ENCODE measurements at places on chromosomes 4 and X.

DNA sequence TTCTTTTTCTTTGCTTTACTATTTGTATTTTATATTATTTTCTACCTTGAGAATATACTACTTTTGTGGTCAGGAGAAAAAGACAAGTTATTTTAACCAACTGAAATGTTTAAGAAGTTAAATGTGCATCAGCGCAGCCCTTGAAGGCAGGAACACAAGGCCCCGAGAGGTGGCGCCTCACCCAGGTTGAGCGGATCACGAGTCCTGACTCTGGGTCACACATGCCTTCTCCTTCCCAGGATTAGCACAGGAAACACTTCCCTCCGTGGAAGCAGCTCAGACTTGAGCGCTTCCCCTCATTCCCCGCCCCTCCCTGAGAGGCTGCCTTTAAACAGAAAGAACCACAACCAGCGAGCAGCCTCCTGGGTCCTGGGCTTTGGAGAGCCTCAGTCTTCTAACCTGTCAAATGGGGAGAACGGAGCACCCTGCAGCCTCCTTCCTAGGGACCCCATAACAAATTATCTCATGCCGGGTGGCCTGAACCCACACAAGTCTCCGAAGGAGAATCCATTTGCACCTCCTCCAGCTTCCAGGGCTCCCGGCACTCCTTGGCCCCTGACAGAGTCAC, 217.6 kb downstream of the AFAP1 start:
- DNase-seq, result no peak
- H3K4me1 ChIP-seq, result no peaks in the 10 kb centered on the region
- H3K27me3 ChIP-seq, result peaks cover 40% of the 10 kb centered on the region
- H3K4me3 ChIP-seq, result no peak overlapping the region
- no peaks in the 10 kb centered on the region for H3K36me3 ChIP-seq

DNA sequence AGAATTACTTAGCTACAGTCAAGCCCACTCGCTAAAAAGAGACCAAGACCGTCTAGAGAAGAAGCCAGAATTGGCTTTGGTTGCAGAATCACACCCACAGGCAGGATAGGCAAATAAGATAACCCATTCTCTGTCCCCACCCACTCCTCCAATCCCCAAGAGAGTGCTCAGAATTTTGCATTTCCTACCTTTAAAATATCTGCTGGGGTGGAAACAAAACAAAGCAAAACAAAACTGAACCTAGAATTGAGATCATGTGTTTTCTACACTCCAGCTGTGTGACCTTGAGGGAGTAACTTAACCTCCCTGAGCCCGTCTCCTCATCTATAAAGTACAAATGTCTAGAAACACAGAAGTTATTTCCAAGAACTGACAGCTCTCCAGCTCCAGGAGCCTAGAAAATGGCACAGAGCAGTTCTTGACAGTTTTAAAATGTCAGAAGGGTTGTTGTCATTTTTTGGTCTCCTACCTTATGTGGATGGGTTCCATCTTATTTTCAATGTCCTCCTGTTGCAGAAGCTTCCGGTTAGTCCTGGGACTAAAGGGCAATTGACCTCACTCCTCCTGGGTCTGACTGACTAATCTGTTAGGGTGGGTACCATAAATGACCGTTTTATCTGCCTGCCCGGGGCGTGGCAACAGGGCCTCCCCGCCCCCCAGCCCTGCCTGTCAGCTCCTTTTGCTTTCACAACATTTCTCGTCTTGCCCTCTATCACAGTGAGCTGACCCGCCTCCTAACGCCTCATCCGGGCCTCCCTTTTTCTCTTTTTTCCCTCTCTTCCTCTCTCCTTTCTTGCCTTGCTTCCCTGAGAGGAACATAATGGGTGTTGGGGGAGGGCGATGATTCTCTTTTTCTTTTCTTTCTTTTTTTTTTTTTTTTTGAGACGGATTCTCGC, 114.0 kb downstream of the RBM47 start:
- H3K36me3 ChIP-seq, result peaks cover 6% of the 10 kb centered on the region
- peak overlapping the region; percentile 96 for H3K27ac ChIP-seq
- H3K4me3 ChIP-seq, result peak overlapping the region; percentile 79
- no peaks in the 10 kb centered on the region for H3K27me3 ChIP-seq

DNA sequence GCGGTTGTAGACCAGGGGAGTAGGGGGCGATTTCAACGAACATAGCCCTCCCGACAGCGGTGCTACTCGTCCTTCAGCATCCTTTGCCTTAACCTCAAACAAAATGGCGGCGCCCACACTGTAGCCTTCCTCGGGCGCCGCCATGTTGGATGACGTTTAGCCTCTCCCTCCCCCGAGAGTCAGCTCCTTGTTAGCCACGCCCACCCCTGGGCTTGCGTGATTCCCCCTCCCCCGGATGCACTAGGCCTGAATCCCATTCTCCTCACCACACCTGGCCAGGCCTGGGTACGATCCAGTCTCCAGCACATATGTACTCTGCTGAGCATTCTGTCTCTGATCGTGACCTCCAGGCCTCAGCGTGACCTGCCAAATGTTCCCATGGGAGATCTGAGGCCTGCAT, 49.0 kb upstream of the ZNF157 start:
- H3K27ac ChIP-seq, result peak overlapping the region; percentile 95
- H3K36me3 ChIP-seq, result no peaks in the 10 kb centered on the region
- DNase-seq, result peak; percentile 57
- H3K27me3 ChIP-seq, result no peaks in the 10 kb centered on the region
- no peak overlapping the region for H3K4me3 ChIP-seq

GRCh38 chr4:71300964-71301363, 37.9 kb upstream of the SLC4A4 start:
- no peak for DNase-seq
- peak overlapping the region; percentile 86 for H3K27ac ChIP-seq
- peaks cover 41% of the 10 kb centered on the region for H3K4me1 ChIP-seq
- peaks cover 19% of the 10 kb centered on the region for H3K36me3 ChIP-seq
- no peaks in the 10 kb centered on the region for H3K27me3 ChIP-seq

Measured in progenitor cell of endocrine pancreas (in vitro differentiated cells).